Erythroblast (primary cell): ENCODE measurements at places on chromosomes 1 and 21.

DNA sequence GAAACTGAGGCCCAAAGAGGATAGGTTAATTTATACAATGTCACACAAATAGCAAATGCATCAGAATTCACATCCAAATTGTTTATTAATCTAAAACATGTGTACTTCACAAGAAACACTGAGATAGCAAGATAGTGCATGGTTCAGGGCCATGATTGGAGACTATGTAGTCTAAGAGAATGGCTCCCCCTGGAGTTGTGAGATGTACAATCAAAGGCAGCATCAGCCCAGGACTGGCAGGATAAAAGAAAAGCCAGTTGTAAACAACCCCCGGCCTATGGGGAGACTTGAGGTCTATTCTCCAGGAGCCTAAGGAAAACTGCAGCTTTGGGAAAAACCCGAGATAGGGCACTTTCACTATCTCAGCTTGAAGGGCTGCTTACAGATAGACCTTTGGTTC lies 511.0 kb downstream of the OMA1 start:
- DNase-seq: no peak

DNA sequence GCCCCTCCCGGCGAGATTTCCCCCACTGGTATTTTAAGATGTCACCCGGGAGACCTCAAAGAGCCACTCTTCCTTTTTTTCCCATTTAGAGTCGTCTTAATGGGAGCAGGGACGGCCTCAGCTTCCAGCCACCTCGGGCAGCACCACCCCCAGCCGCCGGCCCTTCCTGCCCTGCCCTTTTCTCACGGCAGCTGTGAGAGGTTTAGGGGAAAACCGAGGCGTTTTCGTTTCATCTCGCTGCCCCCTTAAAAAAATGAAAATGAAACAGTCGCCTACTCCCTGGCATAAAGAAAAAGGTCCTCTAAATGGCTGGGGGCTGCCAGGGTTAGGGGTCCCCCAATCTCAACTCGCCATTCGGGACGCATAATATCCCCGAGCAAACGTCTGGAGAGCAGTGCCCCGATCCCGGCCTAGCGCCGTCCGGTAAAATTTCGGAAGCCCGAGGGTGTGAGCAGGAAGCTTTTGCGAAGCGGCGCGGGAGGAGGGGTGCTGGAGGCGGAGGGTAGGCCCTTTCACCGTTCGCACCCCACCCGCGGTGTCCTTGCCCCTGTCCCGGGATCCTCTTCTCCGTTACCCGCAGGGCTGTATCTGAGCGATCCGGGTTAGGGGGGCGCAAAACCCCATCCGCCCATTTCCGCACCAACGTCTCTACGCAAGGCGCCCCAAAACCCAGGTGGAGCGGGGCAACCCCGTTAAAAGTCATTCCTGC lies 1.2 kb downstream of the RUNX3 start:
- DNase-seq: no peak

GRCh38 chr21:29462479-29462878 lies 163.8 kb downstream of the BACH1 start:
- DNase-seq: no peak

- DNase-seq: no peak
These were observed 25.4 kb upstream of the ARTN start for GRCh38 chr1:43908226-43908625.

DNA sequence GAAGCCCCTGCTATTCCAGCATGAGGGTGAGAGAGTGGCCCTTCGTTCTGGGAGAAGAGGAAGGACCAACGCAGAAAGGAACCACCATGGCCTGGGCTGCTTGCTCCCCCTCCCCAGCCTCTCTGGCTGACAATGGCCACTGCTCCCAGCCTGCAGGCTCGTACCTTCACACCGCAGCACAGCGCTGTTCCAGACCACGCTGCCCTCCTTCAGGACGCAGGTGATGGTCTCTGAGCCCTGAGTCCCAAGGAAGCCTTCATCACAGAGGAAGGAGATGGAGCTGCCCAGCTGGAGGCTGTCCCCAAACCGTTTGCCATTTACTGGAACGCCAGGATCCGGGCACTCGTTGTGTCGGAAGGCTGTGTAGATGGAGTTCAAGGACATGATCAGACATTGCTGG lies 124.9 kb upstream of the HMGB4 start:
- DNase-seq: no peak

- peak; percentile 70 for DNase-seq
These were observed 150.0 kb downstream of the TOMM20 start for GRCh38 chr1:234978397-234979295.

GRCh38 chr1:64183395-64184002 lies 19.9 kb upstream of the UBE2U start:
- no peak for DNase-seq

- DNase-seq: no peak
These were observed 32.6 kb upstream of the NEK2 start for GRCh38 chr1:211708006-211708405.

- no peak for DNase-seq
These were observed 458.3 kb upstream of the USP24 start for GRCh38 chr1:55673416-55673815.

GRCh38 chr1:224087286-224087794 lies 26.6 kb upstream of the FBXO28 start:
- DNase-seq: no peak

DNA sequence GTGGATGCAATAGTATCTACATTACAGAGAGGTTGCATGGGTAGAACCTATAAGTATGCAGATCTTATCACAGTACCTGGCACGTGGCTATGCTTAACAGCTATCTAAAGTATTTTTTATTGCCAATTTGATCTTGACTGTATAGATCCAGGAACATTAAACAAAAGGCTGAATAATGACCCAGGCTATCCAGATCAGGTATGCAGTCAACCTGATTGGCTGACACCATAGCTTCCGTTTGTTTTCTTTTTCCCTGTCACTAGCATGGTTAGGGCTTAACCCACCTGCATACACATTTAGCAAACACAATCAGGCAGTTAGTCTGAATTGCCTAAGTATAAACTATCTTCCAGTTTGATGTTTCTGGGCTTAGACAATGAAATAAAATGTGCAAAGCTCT lies 264.9 kb upstream of the PLXNA2 start:
- no peak for DNase-seq

- DNase-seq: peak; percentile 19
These were observed 201.1 kb downstream of the BACH1 start for GRCh38 chr21:29499734-29500343.

DNA sequence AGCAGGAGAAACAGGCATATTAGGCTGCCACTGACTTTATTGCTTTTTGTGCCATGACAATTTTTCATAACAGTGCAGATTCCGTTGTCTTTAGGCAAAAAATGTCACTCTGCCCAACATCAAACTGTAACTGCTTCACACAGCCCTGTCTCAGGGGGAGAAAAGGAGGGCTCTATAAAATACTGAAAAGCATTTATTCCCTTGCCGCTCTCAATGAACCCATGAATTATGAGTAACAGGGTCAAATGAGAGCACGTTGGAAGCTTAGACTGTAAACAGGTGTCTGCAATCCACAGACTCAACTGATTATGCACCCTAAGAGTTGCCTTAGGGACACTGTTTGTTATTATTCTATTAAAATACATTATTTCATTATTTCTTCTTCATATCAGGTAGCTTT lies 292.1 kb upstream of the FMN2 start:
- DNase-seq: no peak

GRCh38 chr1:231196728-231197127 lies 34.9 kb downstream of the TRIM67 start:
- no peak for DNase-seq

DNA sequence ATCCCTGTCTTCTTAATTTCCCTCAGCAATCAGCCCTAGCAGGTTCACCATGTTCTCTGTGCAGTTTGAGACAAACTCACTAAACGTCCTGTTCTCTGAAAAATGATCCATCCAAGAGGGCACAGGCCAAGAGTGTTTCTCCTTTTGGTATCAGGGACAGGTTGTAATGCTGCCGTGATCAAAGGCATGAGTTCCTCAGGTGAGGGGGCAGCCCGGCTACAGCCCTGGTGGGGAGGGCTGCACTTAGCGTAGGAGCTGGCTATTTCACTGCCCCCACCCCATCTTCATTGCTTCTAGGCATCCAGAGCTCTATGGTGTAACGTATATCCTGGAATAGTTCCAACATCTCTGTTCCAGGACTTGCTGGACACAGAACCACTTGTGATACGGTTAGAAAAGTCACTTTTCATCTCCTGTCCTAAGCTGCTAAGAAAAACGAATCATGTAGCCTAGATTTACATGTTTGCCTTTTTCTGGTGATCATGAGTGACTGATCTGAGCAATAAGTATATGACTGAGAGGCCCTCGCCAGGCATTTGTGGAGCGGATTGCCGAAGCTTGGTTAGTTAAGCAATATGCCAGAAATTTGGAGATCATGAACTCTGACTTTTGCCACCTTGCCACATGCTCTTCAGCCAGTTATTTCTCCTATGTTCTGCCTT lies 41.1 kb upstream of the SRP9 start:
- no peak for DNase-seq

DNA sequence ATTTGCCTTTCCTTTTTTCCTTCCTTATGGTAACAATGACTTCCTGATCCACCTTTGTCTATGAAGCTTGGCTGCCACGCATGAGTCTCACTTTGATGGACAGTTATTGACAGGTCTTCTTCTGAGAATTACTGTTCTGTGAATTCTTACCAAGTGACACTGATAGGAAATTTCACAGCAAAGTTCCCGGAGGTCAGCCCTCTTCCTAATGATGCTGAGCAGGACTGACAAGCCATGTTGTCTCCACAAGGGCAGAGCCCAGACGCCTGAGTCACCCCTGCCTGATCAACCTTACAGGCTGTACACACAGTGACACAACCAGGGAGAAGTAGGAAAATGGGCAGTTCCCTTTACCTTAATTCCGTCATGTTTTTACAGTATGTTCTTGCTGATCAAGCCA lies 44.2 kb downstream of the ZC3H11B start:
- no peak for DNase-seq

DNA sequence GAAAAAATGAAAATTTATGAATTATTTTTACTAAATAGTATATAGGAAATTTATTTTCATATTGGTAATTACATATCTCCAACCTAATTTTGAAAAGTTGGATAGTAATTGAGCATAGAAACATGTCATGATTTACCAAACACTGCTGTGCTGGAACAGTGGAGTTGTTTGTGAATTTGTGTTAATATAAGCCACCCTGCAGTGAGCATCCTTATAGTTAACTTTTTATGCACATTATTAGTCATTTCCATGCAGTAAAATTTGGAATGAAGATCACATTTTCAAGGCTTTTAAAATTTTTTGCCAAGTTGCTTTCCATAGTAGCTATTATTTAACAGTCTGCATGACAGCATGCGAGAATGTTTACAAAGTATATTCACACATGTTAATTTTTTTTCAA lies 78.3 kb downstream of the VPS26C start:
- DNase-seq: no peak

DNA sequence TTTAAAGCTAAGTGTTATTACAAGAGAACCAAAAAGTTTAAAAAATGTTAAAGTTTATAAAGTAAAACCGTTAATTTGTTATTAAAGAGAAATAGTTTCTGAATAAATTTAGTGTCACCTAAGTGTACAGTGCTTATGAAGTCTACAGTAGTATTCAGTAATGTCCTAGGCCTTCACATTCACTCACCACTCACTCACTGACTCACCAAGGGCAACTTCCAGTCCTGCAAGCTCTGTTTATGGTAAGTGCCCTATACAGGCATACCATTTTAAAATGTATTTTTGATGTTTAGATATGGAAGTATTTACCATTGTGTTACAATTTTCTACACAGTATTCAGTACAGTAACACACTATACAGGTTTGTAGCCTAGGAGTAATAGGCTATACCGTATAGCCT lies 60.1 kb upstream of the GCLM start:
- no peak for DNase-seq

- no peak for DNase-seq
These were observed 37.4 kb upstream of the IL20 start for GRCh38 chr1:206828061-206828460.
